ENCODE measurements at places on chromosomes 7 and 10. TPM values are rescaled to one million over a fixed set of nuclear protein-coding genes. Genes with fewer than 3 reads are reported as not detected.

The PDZD7 gene
- polyA plus RNA-seq: 3.3 TPM

The CUBN gene
- polyA plus RNA-seq: 276 TPM

The SLC12A9 gene
- polyA plus RNA-seq: 29.9 TPM

The CUZD1 gene
- 2.1 TPM for polyA plus RNA-seq

- no peak for DNase-seq
Measured at GRCh38 chr10:98141484-98142073, 7.1 kb downstream of the R3HCC1L start.

GRCh38 chr7:70621954-70622600 is 509.9 kb upstream of the GALNT17 start:
- no peak for DNase-seq

DNA sequence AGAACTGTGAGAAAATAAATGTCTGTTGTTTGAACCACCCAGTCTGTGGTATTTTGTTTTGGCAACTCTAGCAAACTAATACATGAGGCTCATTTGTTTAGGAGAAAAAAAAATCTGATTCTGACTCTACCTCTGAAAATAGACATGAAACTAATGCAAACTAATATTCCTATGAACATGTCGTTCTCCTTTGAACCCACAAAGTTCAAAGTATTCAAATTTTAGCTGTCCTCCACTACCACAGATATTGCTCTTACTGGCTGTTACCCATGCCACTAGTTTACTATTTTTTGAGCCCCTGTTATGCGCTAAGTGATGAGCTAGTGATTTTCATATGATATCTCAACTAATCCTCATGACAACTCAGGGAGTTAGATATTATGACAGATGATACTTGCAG is 58.8 kb upstream of the ZNF804B start:
- no peak for DNase-seq

DNA sequence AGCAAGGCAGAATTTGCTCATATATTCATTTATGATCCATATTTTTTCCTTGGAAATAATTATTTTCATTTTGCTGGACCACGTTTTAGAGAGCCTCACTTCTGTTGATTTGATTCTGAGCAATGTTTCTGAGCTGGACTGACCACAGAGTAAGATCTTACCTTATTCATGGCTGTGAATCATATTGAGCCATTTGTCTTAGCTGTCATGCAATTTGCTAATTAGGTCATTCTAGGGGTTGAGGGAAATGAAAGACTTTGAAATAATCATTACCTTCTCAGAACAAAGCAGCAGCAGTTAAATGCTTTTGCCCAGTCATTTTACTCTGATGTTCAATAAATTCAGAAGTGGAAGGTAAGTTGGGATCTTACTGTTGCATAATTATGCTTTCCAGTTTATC is 251.4 kb downstream of the SDK1 start:
- DNase-seq: no peak

DNA sequence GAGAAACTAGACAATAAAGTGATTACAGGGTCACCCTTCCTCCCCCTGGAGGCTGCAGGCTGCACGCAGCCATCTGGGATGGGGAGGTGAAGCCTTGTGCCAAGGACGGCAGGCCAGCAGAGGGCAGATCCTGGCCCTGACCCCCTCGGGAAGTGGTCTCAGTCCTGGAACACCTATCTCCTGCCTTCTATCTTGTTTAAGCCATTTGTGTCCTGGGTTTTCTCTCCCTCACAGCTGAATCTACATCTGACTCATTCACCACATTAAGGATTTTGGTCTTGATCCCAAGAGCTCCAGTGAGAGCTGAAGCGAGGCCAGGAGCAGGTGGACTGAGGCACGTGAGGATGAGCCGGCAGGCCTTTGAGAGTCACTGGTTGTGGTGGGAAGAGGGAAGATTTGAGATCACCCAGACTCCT is 16.4 kb upstream of the PARP12 start:
- DNase-seq: no peak

- no peak for DNase-seq
Measured at GRCh38 chr10:25492040-25492439, 317.2 kb downstream of the GPR158 start.

DNA sequence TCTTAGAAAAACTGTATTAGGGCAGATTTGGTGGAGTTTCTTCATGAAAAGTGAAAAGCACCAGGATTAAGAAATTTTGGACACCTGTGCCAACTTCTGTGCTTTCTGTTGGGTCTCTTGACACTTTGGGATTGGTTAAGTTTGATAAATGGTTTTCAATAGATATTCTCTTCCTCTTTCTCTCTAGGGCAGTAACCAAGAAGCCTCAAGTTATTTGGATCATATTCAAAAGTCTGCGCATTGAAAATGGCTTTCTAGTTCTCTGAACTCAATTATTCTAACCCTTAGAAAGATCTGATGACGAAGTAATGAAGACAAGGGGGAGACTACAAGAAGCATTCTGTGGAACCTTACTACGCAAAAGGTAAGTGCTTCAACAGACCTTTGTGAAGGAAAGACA is 144.0 kb upstream of the CCDC6 start:
- DNase-seq: no peak

GRCh38 chr10:63713191-63714144 is 192.3 kb downstream of the REEP3 start:
- DNase-seq: peak; percentile 91

DNA sequence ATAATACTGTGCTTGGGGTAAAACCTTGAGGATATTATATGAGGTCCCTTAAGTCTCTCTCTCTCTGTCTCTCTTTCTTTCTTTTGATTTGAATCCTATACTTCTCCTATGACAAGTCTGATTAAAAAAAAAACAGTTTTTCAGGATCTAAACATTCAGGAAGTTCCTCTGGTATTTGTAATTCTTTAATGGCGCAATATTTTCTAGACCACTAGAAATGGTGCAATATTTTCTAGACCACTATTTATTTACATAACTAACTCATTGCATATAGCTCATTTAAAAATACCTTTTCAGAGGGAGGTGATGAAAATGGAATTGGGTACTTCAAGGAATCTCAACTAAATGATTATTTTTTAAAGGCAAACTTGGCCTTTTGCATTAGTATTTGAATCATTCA is 1235.3 kb downstream of the GATA3 start:
- DNase-seq: no peak

- no peak for DNase-seq
Measured at GRCh38 chr10:12631216-12631615, 281.9 kb downstream of the CAMK1D start.

- no peak for DNase-seq
Measured at GRCh38 chr10:33129996-33130386, 172.0 kb upstream of the ITGB1 start.

DNA sequence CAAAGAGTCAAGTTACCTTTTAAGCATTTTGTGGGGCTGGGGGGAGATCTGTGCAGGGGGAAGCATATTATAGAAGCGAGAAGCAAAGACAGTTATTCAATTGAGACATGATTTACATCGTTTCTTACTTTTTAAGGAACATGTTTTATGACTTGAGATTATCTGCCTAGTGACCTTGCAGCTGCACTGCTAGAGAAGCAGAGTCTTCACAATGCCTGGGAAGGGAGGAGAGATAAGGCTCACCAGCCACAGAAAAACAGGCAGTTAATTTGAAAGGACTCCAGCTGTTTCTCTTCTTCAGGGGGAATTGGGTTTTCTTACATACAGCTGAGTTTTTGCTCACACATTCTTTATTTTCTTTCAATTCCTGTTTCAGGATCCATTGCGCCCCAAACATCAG is 31.0 kb downstream of the PHYH start:
- DNase-seq: peak; percentile 54

DNA sequence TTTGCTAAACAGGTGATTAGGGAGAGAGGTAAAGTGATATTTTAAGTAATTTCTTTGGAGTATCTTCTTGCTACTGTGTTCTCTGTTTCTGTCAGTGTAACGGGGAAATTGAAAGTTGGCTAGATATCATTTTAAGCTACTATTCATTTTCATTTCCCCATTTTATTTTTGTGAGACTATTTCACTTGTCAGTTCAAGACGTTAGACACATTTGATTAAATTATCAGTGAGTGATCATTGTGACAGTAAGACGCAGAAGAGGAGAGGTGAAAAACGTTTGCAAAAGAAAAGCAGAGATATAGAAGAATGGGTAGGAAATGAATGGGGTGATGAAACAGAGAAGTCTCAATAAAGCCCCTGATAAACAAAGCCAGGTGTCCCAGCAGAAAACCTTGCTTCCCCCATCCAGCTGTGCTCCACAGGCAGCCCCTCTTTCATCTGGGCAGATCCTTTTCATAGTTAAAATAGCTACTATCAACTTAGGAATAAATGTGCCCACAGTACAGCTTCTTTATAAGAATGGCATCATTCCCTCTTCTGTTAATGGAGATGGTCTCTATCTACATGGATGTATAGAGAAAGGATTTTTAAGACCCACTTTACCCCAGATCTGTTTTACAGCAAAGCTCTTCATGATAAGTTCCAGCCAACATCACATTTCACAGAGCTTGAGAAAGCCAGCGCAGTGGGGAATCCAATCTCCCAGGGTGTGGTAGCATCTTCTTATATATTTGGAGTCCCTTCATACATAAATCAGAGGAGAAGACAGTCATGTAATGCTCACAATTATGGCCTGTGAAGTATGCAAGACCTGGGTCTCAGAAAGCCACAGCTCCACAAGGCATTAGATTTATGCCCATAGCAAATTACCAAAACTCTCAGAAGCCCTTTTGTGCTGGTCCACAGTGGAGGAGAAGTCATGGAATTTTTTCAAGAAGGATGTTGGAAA is 138.1 kb upstream of the ITGB1 start:
- no peak for DNase-seq
